ENCODE measurements at places on chromosomes 2 and 18. TPM values are rescaled to one million over a fixed set of nuclear protein-coding genes. Genes with fewer than 3 reads are reported as not detected.

NYAP2 gene
- total RNA-seq, result not detected

DNA sequence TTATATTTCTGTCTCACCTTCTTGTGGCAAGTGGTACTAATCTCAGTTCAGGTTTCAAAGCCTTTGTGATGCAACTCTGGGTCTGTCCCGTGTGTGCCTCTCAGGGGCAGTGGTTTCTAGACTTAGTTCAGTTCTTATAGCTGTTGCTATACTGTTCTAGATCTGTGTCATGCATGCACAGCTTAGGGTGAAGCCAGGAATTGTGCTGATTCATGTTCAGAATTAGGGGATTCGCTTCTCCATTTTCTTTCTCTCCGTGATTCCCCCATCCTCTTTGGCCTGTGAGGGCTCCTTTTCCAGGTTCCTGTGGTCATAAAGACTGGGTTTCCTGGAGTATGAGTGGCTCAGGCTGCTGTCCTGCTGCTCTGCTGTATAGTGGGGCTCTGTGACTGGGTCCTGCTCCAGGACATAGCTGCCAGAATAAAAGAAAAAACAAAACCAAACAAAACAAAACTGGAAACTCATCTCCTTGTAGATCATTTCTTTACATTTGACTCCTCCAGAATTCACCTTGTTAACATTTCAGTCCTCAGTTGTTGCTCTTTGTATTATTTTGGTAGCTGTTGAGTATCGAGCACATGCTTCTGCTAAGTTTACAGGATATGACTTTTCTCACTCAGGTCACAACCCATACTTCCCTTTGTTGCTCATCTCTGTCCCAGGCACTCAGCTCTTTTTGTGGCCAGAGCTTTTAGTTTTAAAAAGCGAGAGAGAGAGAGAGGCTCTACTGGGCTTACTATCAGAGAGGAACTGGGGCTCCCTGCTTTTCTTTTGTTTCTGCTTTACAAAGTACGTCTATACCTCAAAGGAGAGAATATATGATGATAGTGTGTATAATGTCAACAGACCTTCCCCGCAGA lies 34.2 kb downstream of the CERS6 start:
- peak overlapping the region; percentile 19 for H3K27ac ChIP-seq
- H3K27me3 ChIP-seq, result no peaks in the 10 kb centered on the region
- peaks cover 17% of the 10 kb centered on the region for H3K4me1 ChIP-seq
- no peak for DNase-seq
- H3K4me3 ChIP-seq, result peak overlapping the region; percentile 32

DNA sequence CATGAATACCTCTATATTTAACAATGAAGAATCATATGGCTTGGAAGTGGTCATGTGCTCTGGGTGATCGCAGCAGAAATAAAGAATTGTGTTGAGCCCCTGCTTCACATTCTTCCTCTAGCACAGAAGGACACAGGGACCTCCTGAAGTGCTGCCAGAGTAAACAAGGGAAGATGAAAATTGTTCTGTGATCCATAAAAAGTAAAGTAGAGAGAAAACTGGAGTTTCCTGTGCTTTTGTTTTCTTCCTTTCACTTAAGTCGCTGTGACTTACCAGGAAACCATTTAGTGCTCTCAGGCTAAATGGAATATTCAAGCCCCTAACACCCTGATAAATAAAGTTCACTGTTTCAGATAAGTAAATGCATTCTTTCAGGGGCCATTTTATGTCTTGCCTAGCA lies 1173.6 kb upstream of the CHAC2 start:
- H3K27me3 ChIP-seq, result no peaks in the 10 kb centered on the region
- no peaks in the 10 kb centered on the region for H3K36me3 ChIP-seq
- H3K27ac ChIP-seq, result no peak overlapping the region
- DNase-seq, result no peak
- H3K4me1 ChIP-seq, result no peaks in the 10 kb centered on the region
- no peak overlapping the region for H3K4me3 ChIP-seq

GRCh38 chr18:63099091-63099840 lies 220.3 kb downstream of the BCL2 start:
- H3K36me3 ChIP-seq, result no peaks in the 10 kb centered on the region
- no peak for DNase-seq
- no peak overlapping the region for H3K27ac ChIP-seq
- H3K4me3 ChIP-seq, result peak overlapping the region; percentile 15
- H3K27me3 ChIP-seq, result no peaks in the 10 kb centered on the region

ITPRIPL1 gene
- 58.3 TPM for total RNA-seq

MRO gene
- total RNA-seq, result not detected
